CD4-positive, alpha-beta T cell (primary cell): ENCODE measurements at places on chromosomes 3 and 15.
A peak's percentile ranks its signal among the peaks of the same experiment; 100 is the strongest.

- no peak for DNase-seq
Measured at GRCh38 chr3:55501905-55502304, 14.8 kb upstream of the WNT5A start.

DNA sequence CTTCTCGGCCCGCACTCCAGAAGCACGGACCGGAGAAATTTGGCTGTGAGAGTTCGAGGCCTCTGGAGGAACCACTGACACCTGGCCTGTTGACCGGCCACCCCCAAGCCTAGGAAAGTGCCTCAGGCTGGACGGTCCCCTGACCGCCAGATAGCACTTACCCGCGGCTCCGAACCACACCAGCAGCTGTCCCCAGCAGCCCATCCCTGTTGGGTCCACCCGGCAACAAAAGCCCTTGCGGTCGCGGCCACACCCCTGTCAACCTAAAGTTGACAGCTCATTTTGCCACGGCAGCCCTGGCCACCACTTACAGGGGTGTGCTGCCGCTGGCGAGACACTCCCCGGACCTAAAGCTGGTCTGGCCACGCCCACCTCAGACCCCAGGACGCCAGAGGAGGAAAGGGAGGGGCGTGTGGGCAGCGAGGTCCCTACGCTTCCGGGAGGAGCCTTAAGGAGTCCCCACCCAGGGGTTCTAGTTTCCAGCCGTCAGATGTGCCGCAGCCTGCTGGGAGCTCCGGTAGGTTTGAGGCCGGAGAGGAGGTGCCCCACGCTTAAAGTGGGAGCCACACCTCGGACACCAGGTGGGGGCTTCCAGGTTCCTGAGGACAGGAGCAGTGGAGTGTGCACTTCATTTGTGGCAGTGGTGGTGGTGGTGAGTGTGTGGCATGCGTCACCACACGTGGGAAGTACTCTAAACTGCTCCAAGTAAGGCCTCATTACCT, at the start of gene LTK:
Gene LTK (minus strand): TSS at position 322 of the 722 bp plus-strand sequence. CDS start 118 bp downstream, at position 204.
- DNase-seq: no peak

DNA sequence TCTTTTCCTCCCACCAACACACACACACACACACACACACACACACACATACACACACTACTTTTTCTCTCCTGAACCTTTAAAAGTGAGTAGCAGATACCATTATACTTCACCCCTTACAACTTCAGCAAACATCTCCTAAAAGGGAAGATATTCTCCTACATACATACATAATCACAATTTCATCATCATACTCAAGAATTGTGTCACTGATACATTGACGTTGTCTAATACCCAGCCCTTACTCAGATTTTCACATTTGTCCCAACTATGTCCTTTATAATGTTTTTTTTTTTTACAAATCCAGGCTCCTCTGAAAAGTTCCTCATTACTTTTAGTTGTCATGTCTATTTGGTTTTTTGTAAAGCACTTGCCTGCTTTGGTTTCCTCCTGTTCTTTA, 18.5 kb downstream of the ABHD6 start:
- DNase-seq: no peak

GRCh38 chr15:41585127-41586047, 26.4 kb downstream of the TYRO3 start:
- peak; percentile 3 for DNase-seq

DNA sequence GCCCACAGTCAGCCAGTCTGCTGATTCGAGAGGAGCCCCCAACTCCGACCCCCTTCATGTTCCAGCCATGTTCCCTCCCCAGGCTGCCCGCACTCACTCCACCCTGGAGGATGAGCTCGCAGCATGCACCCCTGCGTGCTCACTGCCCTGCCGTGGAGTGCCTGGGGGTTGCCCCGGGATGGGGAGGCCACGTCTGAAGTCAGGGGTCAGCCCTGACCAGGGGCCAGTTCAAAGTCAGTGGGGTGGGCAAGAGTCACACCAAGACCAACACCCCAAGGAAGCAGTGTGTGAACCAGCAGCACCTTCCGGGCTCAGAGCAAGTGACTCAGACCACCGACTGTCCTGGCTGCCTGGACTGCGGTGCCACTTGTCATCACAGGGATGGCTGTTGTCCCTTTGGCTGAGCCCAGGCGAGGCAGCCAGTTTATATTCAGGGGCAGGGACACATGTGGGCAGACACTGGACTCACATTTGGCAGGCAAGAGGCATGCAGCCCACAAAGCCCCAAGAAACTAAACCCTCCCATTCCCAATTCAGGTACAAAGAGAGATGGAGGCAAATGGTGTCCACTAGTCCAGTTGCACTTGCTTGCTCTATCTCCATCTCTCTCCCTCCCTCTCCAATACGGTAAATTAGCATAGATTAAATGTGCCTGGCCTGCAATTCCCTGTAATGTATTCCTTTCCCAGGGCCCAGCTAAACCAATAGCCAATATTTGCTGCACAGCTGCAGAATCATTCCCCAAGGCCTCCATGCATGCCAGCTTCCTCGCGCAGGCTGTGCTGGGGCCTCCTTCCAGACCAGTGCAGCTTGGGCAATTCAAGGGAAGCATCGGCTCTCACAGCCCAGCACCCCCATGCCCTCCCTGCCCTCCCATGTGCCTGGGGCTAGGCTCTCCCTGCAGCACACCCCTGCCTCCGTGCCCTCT, 135.7 kb upstream of the IQSEC1 start:
- DNase-seq: no peak

DNA sequence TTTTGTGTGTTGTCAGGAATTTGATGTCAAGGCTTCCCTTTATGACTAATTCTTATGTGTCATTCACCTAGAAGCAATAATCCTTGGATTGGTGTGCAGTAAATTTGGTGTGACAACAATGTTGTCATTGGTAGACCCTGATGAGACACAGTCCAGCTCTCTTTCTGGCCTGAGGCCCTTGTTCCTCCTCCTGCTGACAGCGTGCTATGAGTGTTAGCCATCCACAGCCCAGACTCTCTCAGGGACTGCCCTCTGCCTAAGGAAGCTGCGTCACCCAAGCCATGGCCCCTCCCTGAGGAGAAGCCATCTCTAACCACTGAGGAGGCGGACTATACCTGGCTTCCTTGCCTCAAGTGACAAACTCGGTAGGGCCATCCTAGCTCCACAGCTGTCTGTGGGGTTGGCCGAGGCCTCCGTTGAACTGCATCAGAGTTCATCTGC, 13.3 kb upstream of the TM4SF1 start:
- no peak for DNase-seq

GRCh38 chr3:48739955-48740823, 23.2 kb upstream of the IP6K2 start:
- DNase-seq: peak; percentile 49

- no peak for DNase-seq
Measured at GRCh38 chr3:124282751-124283651, 291.1 kb upstream of the ROPN1 start.

DNA sequence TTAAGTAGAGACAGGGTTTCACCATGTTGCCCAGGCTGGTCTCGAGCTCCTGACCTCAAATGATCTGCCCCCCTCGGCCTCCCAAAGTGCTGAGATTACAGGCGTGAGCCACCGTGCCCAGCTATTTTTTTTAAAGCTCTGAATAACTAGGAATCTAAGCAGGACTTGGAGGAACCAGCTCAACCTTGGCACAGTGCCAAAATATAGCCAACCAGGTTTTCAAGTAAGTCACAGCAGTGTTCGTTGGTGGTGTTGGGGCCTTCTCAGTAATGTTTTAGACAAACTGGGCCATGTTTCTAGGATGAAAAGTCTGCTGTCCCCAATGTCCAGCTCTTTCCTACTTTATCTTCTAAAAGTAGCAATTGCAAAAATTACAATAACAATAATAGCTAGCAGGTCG, 6.4 kb upstream of the ADAM10 start:
- no peak for DNase-seq

DNA sequence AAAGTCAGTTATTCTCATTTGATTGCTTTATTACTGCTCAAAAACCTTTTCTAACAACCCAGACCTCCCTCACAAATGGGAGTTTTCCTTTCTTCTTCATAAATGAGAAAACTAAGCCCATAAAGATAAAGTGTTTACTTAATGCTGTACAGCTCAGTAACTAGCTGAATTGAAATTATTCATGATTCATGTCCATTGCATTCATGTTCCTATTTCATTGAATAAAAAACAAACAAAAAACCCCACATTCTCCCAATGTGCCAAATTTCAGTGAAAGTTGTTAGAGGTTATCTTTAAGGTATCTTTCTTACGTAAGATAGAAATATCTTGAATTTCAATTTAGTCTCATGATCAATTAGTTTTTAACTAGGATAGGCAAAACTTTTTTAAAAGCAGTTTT, 2.8 kb downstream of the PLSCR2 start:
- no peak for DNase-seq

- DNase-seq: no peak
Measured at GRCh38 chr3:153595186-153595815, 433.3 kb downstream of the RAP2B start.

GRCh38 chr15:47744496-47744895, 27.2 kb downstream of the SEMA6D start:
- no peak for DNase-seq

- DNase-seq: peak; percentile 58
Measured at GRCh38 chr15:85412956-85413854, 32.8 kb downstream of the AKAP13 start.

DNA sequence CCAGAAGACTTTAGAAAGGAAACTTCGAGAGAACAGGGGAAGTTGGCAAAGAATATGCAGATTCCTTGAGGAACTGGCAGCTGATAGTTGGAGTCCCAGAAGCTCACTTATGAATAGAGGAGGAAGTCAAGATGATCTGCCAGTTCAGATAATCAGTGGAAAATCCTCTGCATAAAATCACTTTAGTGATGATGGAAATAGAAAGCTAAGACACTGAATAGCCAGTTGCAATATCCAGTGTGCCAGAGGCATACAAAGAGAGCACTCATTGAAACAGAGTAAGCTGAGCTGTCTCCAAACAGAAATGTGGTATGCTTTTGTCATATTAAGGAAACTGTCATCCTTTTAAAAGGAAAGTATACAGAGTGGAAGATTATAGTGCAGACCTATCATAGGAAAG, 1207.6 kb downstream of the OTOL1 start:
- no peak for DNase-seq

DNA sequence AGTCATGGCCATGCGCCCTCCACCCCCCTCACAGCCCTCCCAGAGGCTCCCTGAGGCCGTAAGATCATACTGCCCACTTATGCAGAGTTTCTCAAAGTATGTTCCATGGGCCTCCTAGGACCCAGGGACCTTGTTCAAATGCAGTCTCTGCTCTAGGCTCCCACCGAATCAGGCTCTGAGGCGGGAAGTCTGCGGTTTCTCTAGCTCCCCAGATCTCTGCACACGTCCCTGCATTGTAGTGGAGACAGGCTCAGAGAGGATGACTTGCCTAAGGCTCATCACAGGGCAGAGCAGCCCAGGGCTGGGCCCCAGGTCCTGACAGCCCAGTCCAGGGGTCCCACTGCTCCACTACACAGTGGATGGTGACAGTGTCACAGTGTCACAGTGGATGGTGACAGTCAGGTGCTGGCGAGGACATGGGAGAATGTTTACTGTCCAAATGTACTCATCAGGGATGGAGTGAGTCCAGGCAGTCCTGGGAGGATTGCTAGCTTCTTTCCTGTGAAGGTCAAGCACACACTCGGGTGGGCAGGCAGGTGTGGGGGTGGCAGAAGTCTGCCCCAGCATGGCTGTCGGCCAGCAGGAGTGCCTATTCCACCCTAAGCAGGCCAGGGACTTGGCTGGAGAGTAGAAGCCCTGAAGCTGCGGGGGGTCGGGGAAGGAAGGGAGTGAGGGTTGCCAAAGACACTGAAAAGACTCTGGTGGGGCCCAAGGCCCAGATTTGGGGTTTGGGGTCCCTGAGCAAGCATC, 12.4 kb downstream of the ANKRD63 start:
- DNase-seq: no peak

GRCh38 chr15:95558916-95559315, 771.6 kb upstream of the NR2F2 start:
- DNase-seq: no peak

GRCh38 chr3:117479095-117479494, 769.5 kb downstream of the TUSC7 start:
- DNase-seq: no peak

DNA sequence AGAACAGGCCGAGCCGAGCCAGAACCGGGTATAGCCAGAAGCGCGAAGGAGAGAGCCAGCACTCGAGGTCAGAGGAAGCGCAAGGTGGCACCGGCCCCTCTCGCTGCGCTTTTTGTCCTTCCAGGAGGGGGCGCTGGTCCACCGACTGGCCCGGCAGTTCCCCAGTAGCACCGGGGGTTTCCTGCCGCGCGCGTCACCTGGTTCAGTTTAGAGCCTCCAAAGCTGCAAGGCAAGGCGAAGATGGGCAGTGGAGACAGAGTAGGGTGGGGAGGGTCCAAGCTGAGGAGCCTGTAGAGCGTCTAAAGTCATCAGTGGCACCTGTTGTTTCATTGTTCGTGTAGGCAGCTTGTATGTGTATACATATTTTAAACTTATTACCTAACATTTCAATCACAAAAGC, 7.6 kb upstream of the NR2E3 start:
- peak; percentile 29 for DNase-seq

GRCh38 chr3:144516026-144516425, 544.4 kb downstream of the DIPK2A start:
- DNase-seq: no peak

GRCh38 chr3:64216274-64217147, 8.8 kb downstream of the PRICKLE2 start:
- no peak for DNase-seq

GRCh38 chr15:61282661-61283060, 53.6 kb upstream of the RORA start:
- no peak for DNase-seq

- no peak for DNase-seq
Measured at GRCh38 chr3:133840055-133840737, 34.6 kb downstream of the SRPRB start.

- DNase-seq: no peak
Measured at GRCh38 chr3:104941785-104942184, 424.9 kb upstream of the ALCAM start.

GRCh38 chr3:67450153-67450552, 204.3 kb downstream of the SUCLG2 start:
- DNase-seq: no peak

DNA sequence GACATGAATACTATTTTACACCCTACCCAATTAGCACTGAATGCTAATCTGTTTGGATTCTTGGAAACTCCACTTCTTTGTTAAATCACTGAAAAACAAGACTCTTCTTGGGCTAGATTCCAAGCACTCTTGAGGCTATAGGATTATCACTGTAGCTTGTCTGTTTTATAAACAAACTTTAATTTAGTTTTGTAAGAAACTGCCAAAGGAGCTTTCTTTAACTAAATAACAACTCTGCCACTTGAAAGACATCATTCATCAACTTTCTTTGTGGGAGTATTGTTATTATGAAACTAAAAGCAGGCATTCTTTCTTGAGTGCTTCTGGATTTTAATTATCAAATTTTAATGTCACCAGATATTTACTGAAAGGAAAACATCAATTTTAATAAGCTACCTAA, 24.1 kb downstream of the CBLB start:
- DNase-seq: no peak

- peak; percentile 82 for DNase-seq
Measured at GRCh38 chr15:90529371-90530249, at the start of gene CRTC3. Gene CRTC3 (plus strand): TSS chr15:90529923. CDS start chr15:90530072, 149 bp downstream.

- no peak for DNase-seq
Measured at GRCh38 chr3:4601892-4602291, 108.7 kb downstream of the ITPR1 start.

DNA sequence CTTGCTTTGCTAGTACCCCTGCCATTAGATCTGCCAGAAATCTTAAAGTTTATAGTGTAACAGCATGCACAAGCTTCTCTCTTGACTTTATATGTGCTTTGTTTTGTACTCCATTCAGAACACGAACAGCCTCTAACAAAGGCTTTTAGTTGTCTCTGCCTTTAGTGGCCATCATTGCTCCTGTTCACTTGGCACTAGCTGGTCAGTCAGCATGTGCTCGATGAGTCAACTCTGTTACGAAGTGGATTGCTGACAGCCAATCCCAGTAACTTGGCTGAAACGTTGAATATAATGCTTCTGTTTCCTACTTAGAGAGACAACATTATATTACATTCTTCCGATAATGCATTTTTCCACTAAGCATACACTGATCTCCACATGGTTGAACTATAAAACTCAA, 349.2 kb downstream of the NAALADL2 start:
- no peak for DNase-seq
